Anterior cingulate cortex (tissue), 58 donors: ENCODE measurements at places on chromosomes 2 and 18.

DNA sequence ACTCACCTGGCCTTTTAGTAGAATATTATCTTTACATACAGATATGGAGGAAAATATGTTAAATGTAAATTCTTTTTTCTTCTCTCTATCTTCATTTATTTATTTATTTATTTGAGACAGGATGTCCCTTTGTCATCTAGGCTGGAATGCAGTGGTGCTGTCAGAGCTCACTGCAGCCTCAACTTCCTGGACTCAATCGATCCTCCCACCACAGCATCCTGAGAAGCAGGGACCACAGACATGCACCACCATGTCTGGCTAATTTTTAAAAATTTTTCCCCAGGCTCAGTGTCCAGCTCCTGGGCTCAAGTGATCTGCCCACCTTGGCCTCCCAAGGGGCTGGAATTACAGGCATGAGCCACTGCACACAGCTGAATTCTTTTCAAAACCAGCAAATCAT is 20.3 kb downstream of the KYNU start:
- DNase-seq = no peak

DNA sequence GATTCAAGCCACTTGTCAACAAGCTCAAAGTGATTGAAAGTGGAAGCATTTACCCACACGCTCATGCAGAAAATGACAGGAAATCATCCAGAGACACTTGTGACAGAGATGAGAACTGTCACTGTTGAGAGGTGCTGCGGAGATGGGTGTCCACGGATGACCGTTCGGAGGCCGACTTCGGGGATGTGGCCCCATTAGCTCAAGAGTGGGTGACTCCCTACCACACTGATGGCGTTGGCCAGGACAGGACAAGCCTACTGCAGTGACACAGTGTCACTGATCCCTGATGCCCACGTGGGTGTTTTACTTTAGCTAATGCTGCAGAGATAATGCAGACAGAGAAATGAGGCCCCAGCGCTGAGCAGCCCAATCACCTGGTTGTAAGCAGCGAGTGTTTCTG is 81.5 kb upstream of the YWHAQ start:
- no peak for DNase-seq

DNA sequence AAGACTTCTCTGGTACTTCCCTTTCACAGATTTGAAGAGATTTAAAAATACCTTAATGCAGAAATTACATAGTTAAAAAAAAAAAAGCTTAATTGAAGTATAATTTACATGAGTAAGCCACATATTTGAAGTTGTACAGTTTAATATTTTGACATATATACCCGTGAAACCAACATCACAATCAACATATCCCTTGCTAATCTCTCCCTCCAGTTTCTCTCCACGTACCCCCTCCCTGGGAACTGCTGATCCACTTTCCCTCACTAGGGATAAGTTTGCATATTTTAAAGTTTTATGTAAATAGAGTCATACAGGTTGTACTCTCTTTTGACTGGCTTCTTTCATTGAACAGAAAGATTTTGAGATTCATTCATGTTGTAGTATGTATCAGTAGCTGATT is 22.4 kb downstream of the EMILIN2 start:
- no peak for DNase-seq

DNA sequence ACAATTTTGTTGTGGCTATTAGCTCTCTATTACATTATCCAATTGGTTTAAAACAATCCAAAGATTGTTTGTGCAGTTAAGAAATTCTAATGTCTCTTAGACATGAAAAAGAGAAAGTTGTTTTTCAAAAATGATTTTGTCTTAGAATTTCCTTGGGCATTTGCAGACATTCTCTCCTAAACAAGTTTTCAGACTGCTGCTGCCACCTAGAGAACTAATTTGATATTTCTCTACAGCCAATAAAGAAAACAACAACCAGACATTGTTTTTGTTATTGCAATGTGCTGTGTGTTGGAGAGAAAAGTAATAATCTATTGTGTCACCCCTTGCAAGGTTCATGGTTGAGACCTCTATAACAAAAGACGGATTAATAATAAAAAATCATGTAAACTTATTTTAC is 119.0 kb upstream of the SYT4 start:
- no peak for DNase-seq

- DNase-seq = no peak
These were observed 91.6 kb downstream of the DNER start for GRCh38 chr2:229622495-229623355.

GRCh38 chr2:43269706-43270105 is 43.3 kb upstream of the ZFP36L2 start:
- no peak for DNase-seq

- DNase-seq = no peak
These were observed 216.3 kb downstream of the BCL11A start for GRCh38 chr2:60337142-60337497.

DNA sequence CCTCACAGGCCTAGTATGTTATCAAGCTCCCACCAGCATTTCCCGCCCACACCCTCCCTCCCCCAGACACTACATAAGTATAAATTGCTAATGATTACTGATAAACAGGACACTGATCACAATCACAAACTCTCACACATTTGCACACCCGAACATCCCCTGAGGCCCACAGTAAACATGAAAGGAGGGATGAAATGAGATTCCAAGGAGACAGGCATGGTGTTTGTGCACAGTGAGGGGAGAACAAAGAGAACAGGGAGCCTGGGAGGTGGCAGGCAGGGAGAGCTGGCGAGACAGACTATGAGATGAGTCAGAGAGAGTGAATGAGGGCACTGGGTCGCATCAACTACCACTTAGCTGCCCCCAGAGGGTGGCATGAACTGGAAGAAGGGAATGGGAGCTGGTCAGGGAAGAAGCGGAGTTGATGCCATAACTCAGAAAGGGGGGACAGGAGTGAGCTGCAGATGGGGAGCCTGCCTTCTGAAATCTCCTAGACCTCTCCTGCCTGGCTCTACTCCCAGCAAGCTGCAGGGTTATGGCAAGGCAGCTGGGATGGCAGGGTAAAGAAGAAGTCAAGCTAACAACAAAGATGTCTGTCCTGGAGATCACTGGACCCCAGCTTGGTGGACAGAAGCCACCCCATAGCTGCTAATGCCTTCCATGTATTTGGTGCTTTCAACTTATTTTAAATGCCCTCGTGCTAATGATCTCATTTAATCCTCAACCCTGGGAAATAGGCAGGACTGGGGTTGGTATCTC is 5.1 kb downstream of the KIF3C start:
- DNase-seq = no peak

DNA sequence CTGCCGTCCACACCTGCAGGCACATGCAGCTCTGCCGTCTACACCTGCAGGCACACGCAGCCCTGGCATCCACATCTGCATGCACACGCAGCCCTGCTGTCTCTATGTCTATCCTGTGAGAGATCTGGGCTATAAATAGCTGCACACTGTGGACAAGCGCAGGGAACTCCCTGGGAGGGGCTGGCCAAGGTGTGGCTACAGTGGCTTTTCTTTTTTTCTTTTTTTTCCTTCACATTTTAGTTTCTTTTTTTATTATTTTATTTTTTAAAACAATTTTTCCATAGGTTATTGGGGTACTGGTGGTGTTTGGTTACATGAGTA is 42.0 kb downstream of the TMEM182 start:
- DNase-seq = no peak

DNA sequence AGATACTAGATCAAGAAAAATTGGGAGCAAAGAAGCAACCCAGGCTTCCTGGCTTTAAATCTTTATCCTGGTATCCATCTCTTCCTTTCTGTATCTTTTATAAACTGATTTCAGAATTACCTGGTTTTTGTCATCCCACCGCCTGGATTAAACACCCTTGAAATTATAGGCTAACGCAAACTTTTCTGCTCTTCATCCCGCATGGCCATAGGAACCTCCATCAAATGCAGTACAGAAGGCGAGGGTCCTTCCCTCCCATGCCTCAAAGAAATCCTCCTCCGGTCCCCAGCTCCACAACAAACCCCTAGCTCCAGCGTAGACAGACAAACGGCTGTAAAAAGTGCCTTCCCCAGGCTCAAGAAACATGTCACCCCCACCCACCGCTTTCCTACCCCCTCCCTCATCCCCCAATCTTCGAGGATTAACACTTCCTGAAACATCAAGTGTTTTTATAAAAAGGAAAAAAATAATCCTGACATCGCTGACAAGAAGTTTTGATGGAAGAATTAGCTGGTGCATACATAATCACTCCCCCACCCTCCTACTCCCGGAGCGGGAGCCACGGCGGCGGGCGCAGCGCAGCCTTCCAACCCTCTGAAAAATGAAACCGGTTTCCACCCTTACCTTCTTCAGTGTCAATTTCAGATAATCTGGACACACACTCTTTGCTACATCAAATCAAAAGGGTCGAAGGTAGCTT is 7.6 kb downstream of the DLX1 start:
- DNase-seq = no peak

DNA sequence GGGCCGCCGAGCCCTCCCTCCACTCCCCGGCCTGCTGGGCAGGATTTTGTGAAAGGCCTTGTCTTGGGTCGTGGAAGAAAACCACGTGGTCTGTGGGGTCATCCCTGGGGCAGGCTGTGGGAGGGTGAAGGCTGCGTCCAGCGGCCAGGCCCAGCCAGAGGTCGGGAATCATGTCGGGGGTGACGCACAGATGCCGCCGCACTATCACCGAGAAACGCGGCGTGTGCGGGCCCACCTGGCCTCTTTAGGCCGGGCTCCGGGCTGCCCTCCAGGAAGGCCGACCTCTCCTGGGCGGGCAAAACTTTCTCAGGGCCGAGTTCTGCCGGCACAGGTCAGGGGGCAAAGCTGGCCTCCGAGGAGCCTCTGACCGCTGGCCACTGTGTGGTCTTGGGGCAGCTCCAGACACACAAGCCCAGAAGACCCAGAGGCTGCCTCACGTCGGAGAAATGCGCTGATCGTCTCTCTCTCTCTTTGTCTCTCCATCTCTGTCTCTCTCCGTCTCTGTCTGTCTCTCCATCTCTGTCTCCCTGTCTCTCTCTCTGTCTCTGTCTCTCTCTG is 28.4 kb downstream of the NFATC1 start:
- no peak for DNase-seq

DNA sequence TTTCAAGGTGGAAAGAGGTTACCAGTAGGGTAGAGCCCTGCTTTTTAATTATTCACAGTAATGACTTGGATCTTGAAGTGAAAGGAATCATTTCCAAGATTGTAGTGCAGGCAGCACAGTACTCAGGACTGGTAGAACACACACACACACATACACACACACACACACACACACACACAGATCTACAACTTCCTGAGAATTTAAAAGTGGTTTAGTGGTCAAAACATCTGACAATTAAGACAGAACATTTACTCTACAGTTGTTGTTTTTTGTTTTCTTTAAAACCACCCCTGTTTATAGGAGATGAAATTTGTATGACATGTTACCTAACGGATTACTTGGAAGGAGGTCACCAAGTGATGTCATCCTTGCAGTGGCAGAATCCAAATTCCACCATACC is 146.7 kb upstream of the VRK2 start:
- no peak for DNase-seq

- no peak for DNase-seq
These were observed 8.0 kb downstream of the ZEB2 start for GRCh38 chr2:144511937-144512336.

GRCh38 chr2:38268001-38268400 is 109.1 kb downstream of the ATL2 start:
- DNase-seq = no peak

- DNase-seq = no peak
These were observed 69.7 kb downstream of the RNF144A start for GRCh38 chr2:6986912-6987361.

DNA sequence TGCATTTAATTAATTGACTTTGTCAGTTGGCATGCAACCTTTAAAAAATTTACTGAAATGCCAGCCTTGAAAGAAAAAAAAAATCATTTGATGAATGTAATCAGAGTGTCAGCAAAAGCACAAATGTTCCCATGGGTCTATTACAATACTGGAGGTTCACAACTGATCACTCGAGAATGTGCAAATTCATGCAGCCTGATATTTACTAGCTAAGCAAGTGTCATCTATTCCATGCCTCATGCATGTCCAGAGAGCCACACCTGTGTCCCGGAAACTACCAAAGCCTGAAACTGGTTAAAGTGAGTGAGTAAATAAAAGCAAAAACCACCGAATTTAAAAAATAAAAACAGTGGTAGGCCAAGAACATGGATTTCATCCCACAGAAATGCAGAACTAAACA is 415.3 kb upstream of the ID2 start:
- DNase-seq = no peak

- no peak for DNase-seq
These were observed 132.2 kb downstream of the FMNL2 start for GRCh38 chr2:152466980-152467676.

DNA sequence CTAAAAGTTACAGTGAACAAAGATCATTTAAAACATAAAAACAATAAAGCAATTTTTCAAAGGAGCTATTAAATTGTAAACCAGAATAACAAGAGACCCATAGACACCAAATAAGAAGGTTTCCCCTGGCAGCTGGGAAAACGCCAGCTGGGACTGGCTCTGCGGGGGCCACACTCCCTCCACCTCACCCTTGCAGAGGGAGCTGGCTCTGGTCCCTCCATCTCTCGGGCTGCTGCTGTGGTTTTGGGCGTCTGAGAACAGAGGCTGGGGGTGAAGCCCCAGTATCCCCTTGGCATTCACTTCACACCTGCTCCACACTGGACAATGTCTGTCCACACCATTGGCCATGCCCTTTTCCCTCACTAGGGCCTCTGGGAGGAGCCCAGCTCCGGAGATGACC is 62.1 kb upstream of the OTOS start:
- no peak for DNase-seq

DNA sequence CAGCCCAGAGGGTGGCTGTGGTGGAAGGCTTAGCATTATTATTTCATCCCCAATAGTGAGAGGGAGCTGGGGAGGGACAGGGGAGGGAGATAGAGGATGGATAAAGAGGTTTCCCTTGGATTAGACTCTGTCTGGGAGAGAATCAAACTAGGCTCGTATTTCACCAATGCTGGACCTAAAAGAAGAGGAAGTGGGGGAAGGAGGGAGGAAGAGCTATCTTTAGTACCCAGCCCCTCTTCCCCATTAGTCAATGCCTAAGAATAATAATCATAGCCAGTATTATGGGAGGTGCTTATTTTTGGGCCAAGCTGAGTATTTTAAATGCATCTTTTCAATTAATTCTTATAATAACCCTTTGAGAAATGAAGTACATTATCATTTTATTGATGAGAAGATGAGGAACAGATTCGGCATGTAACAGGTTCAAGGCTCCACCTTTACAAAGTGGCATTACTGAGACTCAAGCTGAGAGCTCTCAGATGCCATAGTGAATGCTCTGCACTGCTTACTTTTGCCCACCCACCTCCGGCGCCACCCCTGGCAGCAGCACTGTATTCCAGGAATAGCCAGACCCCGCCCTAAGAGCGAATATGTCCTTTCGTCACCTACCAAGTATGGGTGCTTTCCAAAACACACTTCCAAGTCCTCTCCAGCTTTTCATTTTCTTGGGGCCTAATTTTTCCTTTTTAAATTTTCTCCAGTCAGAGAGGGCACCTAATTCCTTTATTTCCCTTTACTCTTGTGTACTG is 21.0 kb downstream of the PAX8 start:
- DNase-seq = no peak

DNA sequence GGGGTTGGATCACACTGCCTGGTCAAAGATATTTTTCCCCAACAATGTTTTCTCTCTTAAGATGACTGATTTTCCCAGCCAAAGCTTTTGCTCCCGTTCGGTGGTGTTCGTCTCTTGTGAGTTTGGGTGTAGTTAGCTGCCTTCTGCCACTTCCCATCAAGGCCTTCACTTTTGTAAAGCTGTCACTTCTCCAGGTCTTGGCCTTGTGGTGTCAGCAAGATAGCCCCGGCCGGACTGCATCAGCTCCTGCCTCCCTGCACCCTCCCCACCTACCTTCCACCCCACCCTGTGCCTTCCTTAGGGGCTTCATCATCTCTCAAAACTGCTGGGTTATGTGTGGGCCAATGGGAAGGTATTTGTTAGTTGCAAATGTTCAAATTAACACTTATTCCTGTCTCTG is 228.9 kb downstream of the BCL11A start:
- no peak for DNase-seq

GRCh38 chr18:38046651-38047050 is 481.1 kb upstream of the CELF4 start:
- DNase-seq = no peak
